CD4-positive, alpha-beta T cell treated with Interleukin-21 for 1 hour (primary cell): ENCODE measurements at places on chromosomes 11 and 22.
A peak's percentile ranks its signal among the peaks of the same experiment; 100 is the strongest.

DNA sequence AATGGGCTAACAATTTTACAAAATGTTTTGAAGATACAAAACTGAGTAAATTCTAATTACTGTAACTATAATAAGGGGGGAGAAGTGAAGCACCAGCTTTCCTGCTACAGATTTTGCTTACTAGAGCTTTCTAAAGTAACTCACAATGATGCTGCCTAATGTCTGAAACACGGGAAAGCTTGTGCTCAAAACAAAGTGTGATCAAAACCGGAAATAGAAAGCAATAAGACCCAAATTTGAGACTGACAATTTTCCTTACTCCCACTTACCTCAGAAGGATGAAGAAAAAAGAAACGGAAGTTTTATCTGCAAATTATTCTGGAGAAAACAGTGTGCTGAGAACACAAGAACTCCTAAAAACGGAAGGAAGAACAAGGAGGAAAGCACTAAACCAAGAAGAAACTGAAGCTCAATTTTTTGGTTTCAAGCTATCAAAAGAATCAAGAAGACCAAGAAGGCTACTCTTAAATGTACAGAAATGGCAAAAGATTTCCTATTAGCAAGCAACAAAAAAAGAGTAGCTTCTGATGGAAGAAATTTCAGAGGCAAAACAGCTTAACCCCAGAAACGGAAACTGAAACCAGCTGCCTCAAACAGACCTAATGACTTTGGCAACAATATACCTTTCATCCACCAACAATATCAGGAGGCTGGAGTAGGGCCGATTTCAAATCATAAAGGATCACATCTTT, 33.4 kb downstream of the AMBRA1 start:
- peak; percentile 51 for DNase-seq

- DNase-seq, result no peak
These were observed 49.8 kb downstream of the MICAL2 start for GRCh38 chr11:12160231-12160630.

- no peak for DNase-seq
These were observed 23.1 kb upstream of the IRAG1 start for GRCh38 chr11:10716543-10717259.

DNA sequence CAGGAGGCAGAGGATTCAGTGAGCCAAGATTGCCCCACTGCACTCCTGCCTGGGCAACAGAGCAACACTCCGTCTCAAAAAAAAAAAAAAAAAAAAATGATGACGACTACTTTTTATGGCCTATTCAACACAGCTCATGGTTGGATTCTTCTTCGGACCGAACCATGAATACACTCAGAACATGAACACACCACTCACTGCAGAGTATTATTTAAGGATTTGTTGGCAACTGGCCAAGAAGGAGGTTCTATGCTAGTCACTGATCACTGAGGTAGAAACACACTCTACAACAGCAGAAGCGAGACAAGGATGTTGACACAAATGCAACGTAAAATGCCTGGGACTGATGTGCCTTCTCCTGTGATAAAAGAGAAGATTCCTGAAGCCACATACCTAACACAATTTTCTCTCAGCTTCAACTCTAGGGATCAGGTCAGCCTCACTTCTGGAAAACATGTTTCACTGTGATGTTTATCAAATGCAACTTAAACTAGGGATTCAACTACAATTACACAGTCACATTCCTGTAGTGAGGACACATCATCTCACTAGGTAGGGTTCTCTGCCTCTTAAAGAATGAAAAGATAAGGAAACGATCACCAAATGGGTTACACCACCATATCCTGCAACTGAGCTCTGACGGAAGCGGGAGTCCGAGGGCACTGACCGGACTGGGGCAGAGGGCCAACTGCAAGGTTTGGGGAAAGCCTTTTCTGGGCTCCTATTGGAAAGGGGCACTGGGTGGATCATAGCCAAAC, 82.5 kb downstream of the SGSM3 start:
- no peak for DNase-seq

DNA sequence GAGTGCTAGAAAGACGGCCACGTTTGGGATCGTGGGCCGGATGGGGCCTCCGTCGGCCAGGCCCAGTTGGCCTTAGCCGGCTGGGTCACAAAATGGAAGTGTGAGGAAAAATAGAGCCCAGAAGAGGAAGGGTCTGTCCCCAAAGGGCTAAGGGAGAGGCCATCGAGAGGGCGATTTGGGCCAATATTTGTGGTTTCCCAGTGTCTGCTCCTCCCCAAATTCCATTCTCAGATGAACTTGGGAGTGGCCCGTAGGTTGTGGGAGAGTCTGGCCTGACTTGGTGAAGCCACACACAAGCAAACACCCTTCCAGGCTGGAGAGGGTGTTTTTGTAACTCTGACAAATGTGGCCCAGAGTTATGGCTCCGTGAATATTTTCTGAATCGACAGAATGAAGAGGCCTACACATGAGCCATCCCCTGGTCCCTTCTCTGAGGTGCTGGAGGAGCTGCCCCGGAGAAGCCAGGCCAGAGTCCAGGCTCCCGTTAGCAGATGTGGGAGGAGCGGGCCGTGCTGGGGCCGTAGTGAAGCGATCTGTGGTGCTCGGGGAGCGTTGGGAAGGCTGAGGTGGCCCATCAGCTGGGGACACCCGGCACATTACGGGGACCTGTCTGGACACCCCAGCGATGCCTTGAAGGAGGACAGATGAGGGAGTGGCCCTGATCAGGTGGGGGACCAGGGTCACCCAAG, 73.5 kb upstream of the PPARA start:
- DNase-seq, result no peak

- DNase-seq, result no peak
These were observed 1065.9 kb downstream of the LRRC4C start for GRCh38 chr11:40393511-40393910.

DNA sequence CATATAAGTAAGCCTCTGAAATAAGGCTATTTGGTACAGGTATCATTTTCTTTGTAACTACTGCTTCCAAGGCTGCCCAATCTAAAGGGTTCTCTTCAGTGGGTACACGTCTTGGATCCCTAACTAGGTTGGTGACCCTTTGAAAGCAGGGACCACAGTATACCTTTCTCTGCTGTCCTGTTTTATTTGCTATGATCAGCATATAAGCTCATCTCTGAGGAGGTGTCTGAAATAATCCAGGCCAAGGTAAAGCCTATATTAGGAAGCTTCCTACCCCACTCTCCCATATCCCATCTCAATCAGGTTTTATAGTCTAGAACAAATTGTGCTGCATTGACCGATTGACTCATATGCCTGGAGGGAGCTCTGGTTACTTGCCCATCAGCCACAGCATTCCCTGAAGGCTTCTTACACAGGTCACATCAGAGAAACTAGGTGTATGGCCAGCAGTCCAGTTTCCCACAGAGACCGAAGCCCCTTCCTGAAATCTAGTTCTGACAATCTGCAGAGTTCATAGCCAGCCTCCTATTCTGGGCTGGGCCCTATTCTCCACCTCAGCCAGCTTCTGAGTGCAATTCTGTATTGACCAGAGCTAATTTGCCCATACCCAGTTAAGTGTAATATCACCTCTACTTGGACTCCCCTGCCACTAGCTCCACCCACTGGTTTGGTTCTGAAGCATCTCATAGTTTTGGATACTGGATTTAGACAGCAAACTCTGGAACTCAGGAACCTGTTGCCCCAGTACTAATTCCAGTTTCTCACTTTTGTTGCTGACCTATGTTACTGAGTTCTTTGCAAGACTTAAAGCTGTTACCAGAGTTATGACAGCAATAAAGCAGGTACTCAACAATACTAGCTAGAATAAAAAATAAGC, 62.1 kb upstream of the ARHGAP20 start:
- DNase-seq, result no peak

DNA sequence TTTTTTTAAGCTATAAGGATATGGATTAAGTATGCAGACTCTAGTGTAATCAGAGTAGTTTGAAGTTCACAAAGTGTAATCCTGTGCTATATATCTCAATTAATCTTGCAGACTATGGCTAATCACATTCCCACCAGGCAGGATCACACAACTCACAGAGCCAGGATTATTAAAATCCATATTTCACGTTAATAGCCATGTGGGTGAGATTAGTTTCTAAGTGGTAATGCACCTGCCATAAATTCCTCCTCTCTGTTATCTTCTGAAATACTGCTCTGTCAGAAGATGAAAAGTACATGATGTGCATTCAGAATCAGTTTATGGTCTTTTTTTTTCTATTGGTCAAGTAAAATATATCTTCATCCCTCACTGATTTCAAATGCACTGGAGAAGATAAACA, 686.1 kb downstream of the CNTN5 start:
- DNase-seq, result no peak

DNA sequence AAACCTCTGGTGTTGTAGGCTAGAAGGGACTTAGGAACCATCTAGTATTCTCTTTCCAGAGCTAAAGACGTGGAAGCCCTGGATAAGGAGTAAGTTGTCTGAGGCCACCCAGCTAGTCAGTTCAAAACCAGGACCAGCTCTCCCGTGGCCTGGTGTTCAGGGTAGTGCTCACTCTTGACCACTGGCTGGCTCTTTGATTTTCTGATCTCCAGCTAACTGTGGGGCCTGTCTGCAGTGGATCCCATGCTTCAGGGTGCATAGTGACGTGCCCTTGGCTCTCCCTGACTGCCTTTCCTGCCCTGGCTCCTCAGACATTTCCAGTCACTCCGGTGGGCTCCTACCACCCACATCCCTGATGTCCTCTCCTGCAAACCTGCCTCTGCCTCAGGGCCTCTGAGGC, 1.3 kb downstream of the CLMP start:
- DNase-seq, result no peak

GRCh38 chr22:50082961-50083461, 2.2 kb downstream of the MLC1 start:
- no peak for DNase-seq

DNA sequence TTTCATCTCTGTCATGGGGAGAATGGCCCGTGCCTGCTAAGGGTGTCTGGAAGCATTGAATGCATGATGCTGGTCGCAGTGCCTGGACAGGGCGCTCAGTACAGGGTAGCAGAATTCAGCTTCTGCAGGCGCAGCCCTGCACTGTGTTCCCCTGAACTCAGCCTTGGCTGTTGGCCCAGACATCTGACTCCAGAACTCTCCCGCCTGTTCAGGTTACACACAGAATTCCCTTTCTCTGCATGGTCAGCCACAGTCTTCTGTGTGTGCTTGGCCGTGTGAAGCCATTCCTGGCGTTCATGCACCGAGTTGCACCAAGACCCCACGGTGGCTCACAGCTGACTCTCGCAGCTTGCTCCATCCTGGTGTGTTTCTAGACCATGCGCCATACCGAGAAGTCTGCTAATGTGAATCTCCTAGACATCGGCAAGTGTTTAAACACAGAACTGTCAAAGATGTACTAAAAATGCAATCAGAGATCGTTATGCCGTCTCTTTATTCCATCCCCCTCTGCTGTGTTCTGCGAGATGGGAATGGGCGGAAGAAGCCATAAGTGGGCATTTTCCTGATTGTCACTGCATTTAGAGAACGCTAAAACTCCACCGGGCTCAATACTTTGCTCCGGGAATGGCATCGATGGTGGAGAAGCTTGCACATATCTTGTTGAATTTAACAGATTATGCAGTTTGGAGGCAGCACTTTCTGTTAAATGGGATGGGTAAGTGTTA, 55.6 kb downstream of the MPPED1 start:
- no peak for DNase-seq

GRCh38 chr11:131206671-131207070, 163.7 kb upstream of the NTM start:
- no peak for DNase-seq

DNA sequence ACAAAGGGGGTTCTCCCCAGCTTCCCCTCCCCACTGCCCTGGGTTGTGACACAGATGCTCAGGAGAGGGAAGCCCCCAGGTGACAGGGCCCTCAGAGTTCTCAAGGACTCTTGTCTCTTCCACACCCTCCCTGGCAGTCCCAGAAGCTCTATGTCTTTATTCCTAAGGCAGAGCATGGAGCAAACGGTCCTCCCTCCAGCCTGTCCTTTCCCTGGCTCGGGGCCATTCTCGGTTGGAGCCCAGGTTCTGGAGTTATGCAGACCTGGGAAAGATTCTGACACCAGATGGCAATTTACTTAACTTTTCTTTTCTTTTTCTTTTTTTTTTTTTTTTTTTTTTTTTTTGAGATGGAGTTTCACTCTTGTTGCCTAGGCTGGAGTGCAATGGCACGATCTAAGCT, 186.6 kb downstream of the CEP164 start:
- DNase-seq, result no peak

DNA sequence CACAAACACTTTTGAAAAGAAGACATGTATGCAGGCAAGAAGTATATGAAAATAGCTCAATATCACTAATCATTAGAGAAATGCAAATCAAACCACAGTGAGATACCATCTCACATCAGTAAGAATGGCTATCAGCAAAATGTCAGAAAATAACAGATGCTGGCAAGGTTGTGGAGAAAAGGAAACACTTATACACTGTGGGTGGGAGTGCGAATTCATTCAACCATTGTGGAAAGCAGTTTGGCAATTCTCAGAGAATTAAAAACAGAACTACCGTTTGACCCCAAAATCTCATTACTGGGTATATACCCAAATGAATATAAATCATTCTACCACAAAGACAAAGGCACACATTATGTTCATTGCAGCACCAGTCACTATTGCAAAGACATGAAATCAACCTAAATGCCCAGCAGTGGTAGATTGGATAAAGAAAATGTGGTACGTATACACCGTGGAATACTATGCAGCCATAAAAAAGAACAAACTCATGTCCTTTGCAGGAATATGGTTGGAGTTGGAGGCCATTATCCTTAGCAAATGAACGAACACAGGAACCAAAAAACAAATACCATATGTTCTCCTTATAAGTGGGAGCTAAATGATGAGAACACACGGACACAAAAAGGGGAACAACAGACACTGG, 18.5 kb downstream of the MMP13 start:
- DNase-seq, result no peak

DNA sequence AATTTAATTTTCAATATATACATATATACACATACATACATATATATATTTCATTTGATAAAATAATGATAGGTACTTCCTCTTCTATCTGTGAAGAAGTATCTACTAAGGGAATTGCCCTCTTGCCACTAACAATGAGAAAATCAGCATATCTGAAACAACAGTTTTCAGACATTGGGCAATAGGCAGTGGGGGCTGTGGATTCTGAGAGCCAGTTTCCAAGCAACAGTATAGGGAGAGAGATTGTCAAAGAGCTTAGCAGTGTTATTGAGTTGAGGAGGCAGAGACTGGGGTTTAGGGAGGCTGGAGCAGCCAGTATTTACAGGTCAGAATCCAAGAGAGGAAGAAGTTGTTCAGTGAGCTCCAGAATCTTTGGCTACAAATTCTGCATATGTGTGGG, 119.3 kb downstream of the ARFGAP2 start:
- DNase-seq, result no peak

DNA sequence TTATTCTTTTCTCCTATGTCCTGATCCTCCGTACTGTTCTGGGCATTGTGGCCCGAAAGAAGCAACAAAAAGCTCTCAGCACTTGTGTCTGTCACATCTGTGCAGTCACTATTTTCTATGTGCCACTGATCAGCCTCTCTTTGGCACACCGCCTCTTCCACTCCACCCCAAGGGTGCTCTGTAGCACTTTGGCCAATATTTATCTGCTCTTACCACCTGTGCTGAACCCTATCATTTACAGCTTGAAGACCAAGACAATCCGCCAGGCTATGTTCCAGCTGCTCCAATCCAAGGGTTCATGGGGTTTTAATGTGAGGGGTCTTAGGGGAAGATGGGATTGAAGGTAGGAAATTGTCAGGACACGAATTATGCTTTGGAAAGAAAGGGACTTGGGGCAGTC, 843 bp downstream of the OR51T1 start:
- DNase-seq, result no peak
